ENCODE measurements at places on chromosomes 3 and 15. TPM values are rescaled to one million over a fixed set of nuclear protein-coding genes. Genes with fewer than 3 reads are reported as not detected.
A peak's percentile ranks its signal among the peaks of the same experiment; 100 is the strongest.

GRCh38 chr15:63856711-63857460 is 23.1 kb upstream of the HERC1 start:
- H3K27me3 ChIP-seq = no peaks in the 10 kb centered on the region
- H3K27ac ChIP-seq = no peak overlapping the region
- peaks cover 25% of the 10 kb centered on the region for H3K4me1 ChIP-seq
- H3K4me3 ChIP-seq = no peak overlapping the region
- H3K36me3 ChIP-seq = no peaks in the 10 kb centered on the region
- no peak for DNase-seq

DNA sequence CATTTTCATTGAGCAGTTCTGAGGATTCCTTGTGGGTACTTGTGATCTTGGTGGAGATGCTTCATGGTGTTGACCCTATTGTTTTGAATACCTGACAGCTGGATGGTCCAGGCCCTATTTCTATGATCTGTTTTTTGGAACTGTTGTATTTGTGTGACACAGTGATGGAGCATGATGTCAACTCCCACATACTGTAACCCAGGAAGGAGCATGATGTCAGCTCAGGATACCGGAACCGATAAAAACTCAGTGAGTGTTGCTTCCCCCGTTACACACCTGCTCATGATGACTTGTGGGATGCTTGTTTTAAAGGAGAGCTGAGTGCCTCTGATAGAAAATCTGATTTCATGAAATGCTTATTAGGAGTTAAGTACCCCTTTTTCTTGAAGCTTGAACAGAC is 45.1 kb downstream of the ZBTB38 start:
- peak overlapping the region; percentile 49 for H3K4me3 ChIP-seq
- H3K4me1 ChIP-seq = peaks cover 99% of the 10 kb centered on the region
- DNase-seq = no peak
- H3K36me3 ChIP-seq = peaks cover 14% of the 10 kb centered on the region
- H3K27ac ChIP-seq = peak overlapping the region; percentile 99

DNA sequence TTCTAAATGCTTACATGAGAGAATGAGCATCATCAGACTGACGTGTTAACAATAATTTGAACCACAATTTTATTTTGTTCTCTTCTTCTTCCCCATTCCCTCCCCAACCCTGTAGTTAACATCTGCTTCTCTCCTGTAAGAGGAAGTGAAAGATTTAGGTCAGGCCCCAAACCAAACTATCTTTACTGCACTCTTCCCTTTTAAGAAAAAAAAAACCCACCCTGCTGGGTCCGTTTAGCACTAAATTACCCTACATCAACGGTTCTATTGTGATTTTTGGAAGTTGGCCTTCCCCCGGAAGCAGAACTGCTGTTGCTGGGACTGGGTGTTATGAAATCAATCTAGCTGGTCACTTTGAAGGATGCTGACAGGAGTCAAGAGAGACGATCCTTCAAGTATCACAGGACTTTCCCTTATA is 49.4 kb downstream of the NFKBIZ start:
- H3K27me3 ChIP-seq = no peaks in the 10 kb centered on the region
- H3K4me1 ChIP-seq = no peaks in the 10 kb centered on the region
- no peak overlapping the region for H3K4me3 ChIP-seq
- H3K27ac ChIP-seq = no peak overlapping the region
- no peaks in the 10 kb centered on the region for H3K36me3 ChIP-seq

DNA sequence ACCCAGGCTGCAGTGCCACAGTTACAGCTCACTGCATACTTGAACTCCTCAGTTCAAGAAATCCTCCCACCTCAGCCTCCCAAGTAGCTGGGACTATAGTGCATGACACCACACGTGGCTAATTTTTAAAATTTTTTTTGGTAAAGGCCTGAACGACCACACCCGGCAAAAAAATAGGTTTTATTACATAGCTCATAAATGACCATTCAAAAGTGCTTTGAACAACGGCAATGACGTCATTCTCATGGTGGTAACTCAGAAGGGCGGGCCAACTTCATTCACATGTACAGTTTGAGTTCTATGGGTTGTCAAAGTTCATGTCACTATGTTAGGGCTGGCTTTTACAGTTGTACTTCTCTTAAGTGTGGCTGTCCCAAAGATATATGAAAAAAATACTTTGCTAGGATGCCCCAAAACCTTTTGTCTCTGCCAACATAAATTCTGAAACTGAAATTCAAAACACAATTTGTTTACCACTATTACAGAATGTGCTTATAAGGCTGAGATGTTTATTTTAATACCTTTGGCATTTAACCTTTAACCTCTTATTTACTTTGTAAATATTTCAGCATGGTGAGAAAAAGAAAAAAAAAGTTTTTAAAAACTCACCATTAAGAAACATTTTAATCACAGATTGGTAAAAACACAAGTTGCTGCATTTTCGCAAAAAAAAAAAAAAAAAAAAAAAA is 6.2 kb downstream of the MYO1E start:
- no peak overlapping the region for H3K4me3 ChIP-seq
- no peak overlapping the region for H3K27ac ChIP-seq
- no peaks in the 10 kb centered on the region for H3K27me3 ChIP-seq
- no peaks in the 10 kb centered on the region for H3K36me3 ChIP-seq
- no peak for DNase-seq

DNA sequence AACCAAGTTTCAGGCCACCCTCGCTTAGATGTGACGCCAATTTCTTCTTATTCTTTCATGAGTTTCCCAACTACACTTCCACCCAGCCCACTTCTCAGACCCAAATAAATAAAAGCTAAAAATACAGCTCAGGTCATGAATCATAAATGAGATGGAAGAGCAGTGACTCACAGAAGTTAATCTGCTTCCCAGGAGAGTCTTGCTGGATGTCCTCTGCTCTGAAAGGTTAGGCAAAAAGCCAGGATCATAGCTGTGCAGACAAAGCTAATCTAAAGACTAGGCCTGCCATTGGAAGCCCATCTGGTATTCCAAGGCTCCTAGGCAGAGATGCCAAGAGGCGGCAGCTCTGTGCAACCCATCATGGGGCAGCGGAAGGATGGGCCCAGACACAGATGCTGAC is 24.1 kb downstream of the SHC4 start:
- no peak overlapping the region for H3K27ac ChIP-seq
- no peak overlapping the region for H3K4me3 ChIP-seq
- no peak for DNase-seq
- no peaks in the 10 kb centered on the region for H3K27me3 ChIP-seq
- no peaks in the 10 kb centered on the region for H3K36me3 ChIP-seq

DNA sequence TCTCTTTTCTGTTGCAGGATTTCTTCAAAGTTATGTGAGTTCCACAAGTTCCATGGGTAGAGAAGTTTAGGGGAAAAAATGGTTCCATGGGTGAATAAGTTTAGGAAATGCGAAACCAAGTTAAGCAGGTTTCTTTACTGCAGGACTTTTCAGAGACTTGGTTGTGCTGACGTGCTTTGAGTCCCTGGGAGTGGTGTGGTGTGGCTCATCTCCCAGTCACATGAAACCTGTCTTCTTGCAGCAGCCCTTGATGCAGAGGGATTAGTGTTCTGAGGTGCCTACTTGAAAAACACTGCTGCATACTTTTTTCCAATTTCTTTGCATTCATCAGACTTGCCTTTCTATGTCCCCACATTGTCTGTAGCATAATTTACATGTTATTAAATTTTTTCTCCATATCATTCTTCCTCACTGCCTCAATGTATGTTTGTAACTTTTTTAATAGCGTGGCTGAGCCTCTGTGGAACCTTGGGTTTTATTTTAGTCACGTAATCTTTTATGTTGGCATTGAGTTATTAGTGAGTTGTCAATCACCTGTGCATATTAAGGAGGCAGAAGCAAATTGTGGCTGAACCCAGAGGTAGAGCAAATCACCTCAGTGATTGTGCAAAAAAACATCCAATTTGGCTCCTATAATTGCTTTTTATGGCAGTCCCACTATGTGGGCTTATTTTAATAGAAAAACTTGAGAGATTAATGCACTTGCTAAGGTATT is 115.6 kb downstream of the CACNA2D3 start:
- no peaks in the 10 kb centered on the region for H3K4me1 ChIP-seq
- no peaks in the 10 kb centered on the region for H3K36me3 ChIP-seq
- H3K27me3 ChIP-seq = no peaks in the 10 kb centered on the region
- H3K27ac ChIP-seq = no peak overlapping the region
- no peak for DNase-seq
- no peak overlapping the region for H3K4me3 ChIP-seq

ASB14 gene
- not detected for total RNA-seq

- H3K4me1 ChIP-seq = peaks cover 30% of the 10 kb centered on the region
- H3K27me3 ChIP-seq = no peaks in the 10 kb centered on the region
- DNase-seq = no peak
- H3K4me3 ChIP-seq = no peak overlapping the region
Observed at GRCh38 chr3:165459924-165460835, 264.0 kb upstream of the SLITRK3 start.

ARPP21 gene
- 0.33 TPM for total RNA-seq

DNA sequence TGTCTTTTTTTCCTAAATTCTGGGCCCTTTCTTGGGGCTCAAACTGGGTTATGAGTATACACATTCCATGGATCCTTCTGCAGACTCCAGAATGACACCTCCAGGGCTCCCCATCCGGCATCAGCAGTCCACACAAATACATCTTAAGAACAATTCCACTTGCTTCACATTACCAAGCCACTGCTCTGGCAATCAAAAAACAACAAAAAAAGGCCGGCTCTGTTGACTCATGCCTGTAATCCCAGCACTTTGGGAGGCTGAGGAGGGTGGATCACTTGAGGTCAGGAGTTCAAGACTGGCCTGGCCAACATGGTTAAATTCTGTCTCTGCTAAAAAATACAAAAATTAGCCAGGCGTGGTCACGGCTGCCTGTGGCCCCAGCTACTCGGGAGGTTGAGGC is 49.9 kb upstream of the LPP start:
- no peaks in the 10 kb centered on the region for H3K36me3 ChIP-seq
- no peak overlapping the region for H3K4me3 ChIP-seq
- no peak overlapping the region for H3K27ac ChIP-seq
- no peaks in the 10 kb centered on the region for H3K27me3 ChIP-seq
- DNase-seq = no peak
- no peaks in the 10 kb centered on the region for H3K4me1 ChIP-seq

GRCh38 chr15:29018120-29018805 is 132.5 kb downstream of the APBA2 start:
- no peak overlapping the region for H3K4me3 ChIP-seq
- H3K4me1 ChIP-seq = peaks cover 9% of the 10 kb centered on the region
- H3K27ac ChIP-seq = no peak overlapping the region
- no peaks in the 10 kb centered on the region for H3K36me3 ChIP-seq

DNA sequence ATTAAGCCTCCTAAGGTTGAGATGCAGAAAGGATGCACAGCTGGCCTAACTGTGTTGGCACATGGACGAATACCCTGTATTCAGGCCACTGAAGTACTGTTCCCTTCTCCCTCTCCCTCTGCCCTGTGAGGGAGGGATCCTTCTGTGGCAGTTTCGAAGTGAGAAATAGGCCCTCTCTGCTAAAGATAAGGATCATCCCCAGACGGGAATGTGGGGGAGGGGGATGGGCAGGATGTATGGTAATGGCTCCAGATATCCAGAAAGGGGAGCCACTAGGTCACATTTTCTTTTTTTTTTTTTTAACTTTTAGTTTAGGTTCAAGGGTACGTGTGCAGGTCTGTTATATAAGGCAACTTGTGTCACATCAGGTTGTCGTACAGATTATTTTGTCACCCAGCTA is 463.1 kb downstream of the TBL1XR1 start:
- H3K4me3 ChIP-seq = no peak overlapping the region
- H3K36me3 ChIP-seq = no peaks in the 10 kb centered on the region
- H3K27me3 ChIP-seq = no peaks in the 10 kb centered on the region

ATP10A gene
- total RNA-seq = 25.7 TPM

SLC28A2 gene
- total RNA-seq = not detected

DNA sequence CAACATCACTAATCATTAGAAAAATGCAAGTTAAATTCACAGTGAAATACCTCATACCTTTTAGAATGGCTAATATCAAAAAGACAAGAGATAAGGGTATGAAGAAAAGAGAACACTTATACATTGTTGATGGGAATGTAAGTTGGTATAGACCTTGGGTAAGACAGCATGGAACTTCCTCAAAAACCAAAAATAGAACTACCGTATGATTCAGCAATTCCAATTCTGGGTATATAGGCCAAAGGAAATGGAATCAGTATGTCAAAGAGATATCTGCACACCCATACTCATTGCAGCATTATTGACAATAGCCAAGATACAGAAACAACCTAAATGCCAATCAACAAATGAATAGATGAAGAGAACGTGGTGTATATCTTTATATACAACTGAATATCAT is 166.8 kb upstream of the LRRN1 start:
- H3K4me1 ChIP-seq = peaks cover 4% of the 10 kb centered on the region
- H3K27me3 ChIP-seq = no peaks in the 10 kb centered on the region
- no peak overlapping the region for H3K4me3 ChIP-seq
- no peaks in the 10 kb centered on the region for H3K36me3 ChIP-seq
- no peak overlapping the region for H3K27ac ChIP-seq

GRCh38 chr3:97720417-97720816 is 44.1 kb upstream of the ARL6 start:
- H3K27ac ChIP-seq = no peak overlapping the region
- DNase-seq = no peak
- no peaks in the 10 kb centered on the region for H3K27me3 ChIP-seq

ATP1B3 gene
- 32.5 TPM for total RNA-seq

SPTBN5 gene
- 0.17 TPM for total RNA-seq
